ENCODE measurements at places on chromosomes 1 and 21.

DNA sequence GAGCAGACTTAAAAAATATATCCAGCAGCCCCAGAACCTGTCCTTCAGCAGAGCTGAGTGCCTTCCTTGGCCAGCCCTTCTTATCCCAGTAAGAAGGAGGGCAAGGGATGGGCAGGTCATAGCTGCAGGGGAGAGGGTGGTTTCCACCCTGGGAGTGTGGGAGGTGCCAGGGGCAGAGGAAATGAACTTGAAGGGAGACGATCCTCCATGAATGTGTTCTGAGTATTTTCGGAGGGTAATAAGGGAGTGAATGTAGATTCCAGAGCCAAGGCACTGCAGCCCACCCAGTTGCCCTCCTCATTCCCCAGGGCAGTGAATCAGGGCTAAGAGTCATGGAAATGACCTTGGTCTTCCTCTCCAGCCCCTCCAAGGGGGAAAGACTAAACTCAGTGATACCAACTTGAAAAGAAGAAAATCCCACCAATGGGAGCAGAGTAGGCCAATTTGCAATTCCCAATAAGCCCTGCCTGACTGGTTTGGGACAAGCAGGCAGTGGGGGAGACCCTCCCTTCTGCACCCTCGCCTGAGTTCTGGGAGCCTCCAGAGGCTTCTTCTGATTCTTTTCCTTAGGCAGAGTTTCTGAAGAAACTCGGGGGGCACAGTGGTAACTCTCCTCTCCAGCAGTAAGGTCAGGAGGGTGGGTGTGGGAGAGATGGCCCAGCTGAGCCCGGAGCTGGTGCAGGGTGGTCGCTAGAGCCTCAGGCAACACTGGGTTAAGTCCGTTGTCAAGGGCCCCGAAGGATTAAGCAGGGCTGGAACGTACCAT, 4.2 kb downstream of the MYOG start:
- no peak for DNase-seq

GRCh38 chr1:29457496-29458368, 221.4 kb downstream of the PTPRU start:
- DNase-seq: no peak

- DNase-seq: no peak
These were observed 994 bp upstream of the ACBD6 start for GRCh38 chr1:180503280-180503862.

DNA sequence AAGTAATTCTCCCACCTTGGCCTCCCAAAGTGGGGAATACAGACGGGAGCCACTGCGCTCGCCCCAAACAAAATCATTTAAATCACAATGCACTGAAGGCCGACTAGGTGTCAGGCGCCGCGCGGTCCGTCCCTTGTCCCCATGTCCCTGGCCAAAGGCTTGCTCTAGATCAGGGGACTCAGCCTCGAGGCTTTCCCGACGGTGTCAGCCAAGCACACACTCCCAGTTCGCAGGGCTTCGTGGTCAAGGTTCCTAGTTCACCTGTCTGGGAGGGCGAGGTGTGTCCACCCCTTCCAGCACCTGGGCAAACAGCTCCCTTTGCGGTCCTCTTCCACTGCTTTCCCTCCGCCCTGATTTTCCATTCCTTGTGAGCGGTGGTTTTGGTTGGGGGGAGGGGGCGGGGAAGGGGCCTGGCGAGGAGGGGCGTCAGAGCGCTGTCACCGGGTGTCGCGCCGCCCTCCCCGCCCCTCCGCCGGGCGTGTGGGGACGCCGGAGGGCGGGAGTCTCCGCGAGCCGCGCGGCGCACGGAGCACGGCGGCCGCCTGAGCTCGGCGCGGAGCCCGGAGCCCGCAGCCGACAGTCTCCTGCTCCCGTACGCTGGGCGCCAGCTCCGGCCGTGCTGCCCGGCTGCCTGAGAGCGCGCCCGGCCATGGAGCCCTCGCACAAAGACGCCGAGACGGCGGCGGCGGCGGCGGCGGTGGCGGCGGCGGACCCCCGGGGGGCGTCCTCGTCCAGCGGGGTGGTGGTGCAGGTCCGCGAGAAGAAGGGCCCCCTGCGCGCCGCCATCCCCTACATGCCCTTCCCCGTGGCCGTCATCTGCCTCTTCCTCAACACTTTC, at the start of gene STUM:
STUM (plus strand) TSS at position 509 of the 838 bp plus-strand sequence; CDS start at position 650, 141 bp downstream.
- DNase-seq: peak; percentile 63

GRCh38 chr21:36027347-36027746, 33.0 kb downstream of the SETD4 start:
- no peak for DNase-seq

DNA sequence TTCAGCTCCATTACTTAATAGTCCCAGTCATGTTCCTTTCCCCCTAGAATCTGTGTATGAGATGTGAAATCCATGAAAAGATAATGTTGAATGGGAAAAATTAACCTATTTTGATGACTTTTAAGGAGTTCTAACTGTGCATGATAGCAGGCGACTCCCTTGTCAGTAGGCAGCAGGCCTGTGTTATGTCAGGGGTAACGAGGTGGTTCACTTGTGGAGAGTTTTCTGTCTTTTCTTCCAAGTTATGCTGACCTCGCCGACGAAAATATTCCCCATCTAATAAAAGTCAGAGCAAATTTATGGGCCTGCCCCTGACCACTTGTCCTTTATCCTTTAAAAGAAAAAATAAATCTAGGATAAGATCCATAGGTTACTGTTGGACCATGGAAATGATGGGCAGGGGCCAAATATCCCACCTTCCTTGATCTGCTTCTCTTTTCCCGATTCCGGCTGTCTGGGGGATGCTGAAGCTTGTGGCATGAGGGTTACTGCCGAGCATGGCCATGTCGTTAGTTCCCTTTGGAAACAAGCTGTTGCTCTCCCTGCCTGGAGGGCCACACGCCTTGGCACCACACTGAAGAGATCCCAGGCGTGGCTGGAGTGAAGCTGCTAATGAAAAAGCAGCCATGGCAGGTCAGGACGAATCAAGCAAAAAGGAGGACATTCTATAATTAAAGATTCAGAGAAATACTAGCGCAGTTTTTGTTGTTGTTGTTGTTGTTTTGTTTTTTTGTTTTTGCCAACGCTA, 93.8 kb downstream of the ROR1 start:
- DNase-seq: no peak

GRCh38 chr1:93631626-93632365, 49.8 kb downstream of the BCAR3 start:
- no peak for DNase-seq

GRCh38 chr21:44836666-44837471, 19.0 kb upstream of the SUMO3 start:
- DNase-seq: no peak

DNA sequence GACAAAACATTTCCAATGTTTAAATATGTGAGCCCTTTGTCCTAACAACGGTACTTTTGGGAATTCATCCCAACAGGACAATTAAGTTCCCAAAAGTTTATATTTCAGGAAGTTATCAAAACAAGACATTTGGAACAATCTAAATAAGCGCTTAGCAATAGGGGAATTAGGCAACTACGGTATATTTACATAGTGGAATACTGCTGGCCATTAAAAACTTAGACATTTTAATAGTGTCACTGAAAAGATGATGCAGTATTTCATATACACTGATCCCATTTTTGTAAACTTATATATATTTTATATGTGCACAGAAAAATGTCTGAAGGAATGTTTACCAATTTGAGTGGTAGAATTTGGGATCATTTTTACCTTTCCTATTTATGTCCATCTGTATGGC, 20.8 kb downstream of the UBR4 start:
- DNase-seq: no peak

- no peak for DNase-seq
These were observed 22.1 kb downstream of the OMA1 start for GRCh38 chr1:58524353-58524945.

- no peak for DNase-seq
These were observed 77.1 kb downstream of the PBX1 start for GRCh38 chr1:164635803-164636731.

Measured in mesothelial cell of epicardium (in vitro differentiated cells).